ENCODE measurements at places on chromosomes 16 and 17. TPM values are rescaled to one million over a fixed set of nuclear protein-coding genes. Genes with fewer than 3 reads are reported as not detected.

The TBC1D3I gene
- not detected for polyA plus RNA-seq

The TMIGD1 gene
- not detected for polyA plus RNA-seq

The ANKRD40CL gene
- polyA plus RNA-seq = 0.60 TPM

DNA sequence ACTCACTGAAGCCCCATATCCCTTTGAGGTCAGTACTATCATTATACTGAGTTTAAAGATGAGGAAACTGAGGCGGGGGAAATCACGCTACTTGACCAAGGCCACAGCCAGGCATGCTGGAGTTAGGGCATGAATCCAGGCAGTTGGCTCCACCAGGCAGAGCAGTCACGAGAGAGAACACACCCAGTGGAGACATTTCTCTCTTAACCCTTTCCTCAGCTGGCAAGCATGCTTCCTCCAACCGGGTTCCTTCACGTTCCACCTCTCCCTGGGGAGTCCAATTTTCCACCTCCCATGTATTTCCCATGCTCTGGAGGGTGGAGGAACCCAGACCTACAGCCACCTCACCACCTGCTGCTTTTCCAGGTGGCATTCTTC, 32.8 kb downstream of the VAC14 start:
- DNase-seq = no peak

- DNase-seq = no peak
These were observed 126.5 kb upstream of the RCVRN start for GRCh38 chr17:10031606-10032005.

Measured in right lung (tissue), 10 donors.